ENCODE measurements at places on chromosomes 12 and 14.
A peak's percentile ranks its signal among the peaks of the same experiment; 100 is the strongest.

DNA sequence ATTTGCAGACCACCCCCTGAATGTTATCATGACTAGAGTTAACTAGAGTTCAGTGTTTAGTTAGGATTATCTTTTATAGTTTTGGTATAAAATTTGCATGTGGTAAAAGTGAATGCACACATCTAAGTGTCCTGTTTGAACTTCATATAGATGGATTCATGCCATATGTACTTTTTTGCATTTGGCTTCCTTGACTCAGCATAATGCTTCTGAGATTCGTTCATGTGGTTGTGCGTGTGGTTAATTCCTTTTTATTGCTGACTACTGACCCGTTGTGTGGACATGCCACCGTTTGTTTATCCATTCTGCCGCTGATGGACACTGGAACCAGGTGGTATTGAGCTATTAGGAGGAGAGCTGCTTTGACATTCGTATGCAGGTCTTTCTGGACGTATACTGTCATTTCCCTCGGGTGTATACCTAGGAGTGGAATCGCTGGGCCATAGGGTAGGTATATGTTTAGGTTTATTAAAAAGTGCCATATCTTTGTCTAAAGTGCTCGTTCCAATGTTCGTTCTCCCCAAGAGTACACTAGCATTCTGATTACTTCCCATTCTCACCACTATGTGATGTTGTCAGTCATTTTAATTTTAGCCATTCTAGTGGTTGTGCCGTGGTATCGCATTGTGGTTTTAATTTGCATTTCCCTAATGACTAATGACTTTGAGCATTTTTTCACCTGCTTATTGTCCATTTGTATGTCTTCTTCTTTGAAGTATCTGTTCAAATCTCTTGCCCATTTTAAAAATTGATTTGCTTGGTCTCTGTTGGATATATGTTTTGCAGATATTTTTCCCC is 37.7 kb downstream of the RIN3 start:
- DNase-seq, result peak; percentile 17

- no peak for DNase-seq
Observed at GRCh38 chr12:5379749-5380496, 52.0 kb upstream of the NTF3 start.

DNA sequence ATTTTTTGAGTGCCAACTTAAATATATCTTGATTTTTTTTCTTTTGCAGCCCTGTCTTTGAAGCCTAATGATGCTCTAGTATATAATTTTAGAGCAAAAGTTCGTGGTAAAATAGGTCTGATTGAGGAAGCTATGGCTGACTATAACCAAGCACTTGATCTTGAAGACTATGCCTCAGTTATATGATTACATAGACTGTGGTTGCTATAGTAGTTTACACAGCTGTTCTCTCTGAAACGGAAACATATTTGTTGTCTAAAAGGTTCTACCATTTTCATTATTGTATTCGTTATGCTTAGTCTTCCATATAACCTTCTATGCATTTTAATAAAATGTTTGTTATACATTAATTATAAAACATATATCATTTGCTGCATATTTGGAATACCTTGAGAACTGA is 246.7 kb downstream of the TTC6 start:
- DNase-seq, result no peak

- DNase-seq, result peak; percentile 25
Observed at GRCh38 chr12:34336619-34337465, 314.5 kb downstream of the ALG10 start.

GRCh38 chr12:52070185-52070925 is 577 bp downstream of the ATG101 start:
- no peak for DNase-seq

DNA sequence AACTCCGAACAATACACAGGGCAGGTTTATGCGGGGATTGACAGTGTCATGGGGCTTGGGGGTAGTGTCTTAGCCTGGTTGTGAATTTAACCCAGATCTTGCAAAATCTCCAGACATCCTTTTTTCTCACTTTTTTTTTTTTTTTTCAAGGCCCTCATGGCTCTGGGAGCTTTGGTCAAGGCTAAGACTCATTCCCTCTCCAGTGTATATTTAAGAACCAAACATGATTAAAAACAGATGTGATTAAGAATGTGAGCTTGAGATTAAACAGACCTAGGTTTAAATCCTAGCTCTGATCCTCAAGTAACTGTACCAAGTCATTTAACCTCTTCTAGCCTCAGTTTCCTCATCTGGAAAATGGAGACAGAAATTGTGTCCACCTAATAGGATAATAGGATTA is 151.7 kb upstream of the FUT8 start:
- DNase-seq, result no peak

Data from SK-MEL-5 (cell line).